ENCODE measurements at places on chromosomes 11 and 22.

- no peak for DNase-seq
Measured at GRCh38 chr11:32053151-32053888, 37.6 kb upstream of the RCN1 start.

DNA sequence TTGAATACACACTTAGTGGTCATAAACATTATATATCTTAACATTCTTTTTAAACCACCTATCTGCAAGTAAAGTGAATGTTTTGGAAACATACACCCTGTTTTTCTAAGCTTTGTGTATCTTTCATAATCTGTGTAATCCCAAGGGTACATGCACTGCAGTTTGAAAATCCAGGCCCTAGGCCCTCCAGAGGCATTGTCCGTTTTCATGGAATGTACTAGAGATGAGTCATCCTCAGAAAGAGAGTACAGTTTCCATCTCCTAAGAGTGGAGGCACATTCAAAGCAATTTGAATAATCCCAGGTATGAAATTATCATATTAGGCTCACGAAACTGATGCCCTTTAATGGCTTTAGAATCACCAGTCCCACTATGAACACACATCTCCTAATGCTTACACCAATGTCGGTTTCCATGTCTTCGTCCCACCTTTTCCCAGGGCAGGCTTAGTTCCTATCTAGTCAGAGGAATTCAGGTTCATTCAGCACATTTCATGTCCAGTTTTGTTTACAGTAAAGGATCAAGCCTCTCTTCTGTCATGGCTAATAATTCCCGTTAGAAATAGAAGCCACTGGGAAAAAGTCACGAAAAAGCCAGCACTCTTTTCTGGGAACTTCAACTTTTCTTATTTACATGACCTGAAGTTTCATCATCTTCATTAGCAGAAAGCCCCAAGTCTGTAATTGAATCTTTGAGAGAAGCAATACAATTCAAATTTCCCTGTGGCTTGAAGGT is 39.5 kb upstream of the CD44 start:
- DNase-seq: no peak

DNA sequence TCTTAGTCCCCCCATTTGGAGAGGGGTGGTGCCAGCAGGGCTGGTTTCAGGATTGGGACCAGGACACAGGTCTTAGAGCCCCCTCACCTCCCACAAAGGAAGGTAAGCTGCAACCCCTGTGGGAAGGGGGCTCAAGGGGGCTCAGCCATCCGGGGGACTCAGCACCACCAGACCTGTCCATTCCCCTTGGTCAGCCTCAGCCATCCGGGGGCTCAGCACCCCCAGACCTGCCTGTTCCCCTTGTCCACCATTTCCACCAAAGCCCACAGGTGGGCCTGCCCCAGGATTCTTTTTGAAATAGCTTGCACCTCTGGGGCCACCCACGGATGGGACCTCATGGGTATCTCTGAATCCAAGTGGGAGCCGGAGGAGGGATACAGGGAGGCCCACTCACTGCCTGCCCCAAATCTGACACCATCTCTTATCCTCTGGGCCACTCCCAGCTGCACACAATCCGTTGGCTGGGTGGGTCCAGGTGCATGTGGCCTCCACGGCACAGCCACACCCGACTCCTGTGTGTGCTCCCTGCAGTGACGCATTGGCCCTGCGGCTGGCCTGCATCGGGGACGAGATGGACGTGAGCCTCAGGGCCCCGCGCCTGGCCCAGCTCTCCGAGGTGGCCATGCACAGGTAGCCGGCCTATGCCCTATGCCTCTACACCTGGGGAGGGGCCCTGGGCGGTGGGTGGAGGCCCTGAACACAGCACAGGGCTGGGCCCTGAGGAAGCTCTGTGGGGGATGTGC is 15.9 kb downstream of the MCAT start:
- DNase-seq: no peak

GRCh38 chr11:12655842-12656241 is 18.4 kb upstream of the TEAD1 start:
- DNase-seq: no peak

GRCh38 chr11:130534551-130534950 is 86.1 kb downstream of the ADAMTS15 start:
- no peak for DNase-seq

- no peak for DNase-seq
Measured at GRCh38 chr11:92954003-92954402, 15.4 kb upstream of the MTNR1B start.

GRCh38 chr11:127105593-127106541 is 105.3 kb upstream of the KIRREL3 start:
- peak; percentile 97 for DNase-seq
